ENCODE measurements at places on chromosomes 3 and 15.

GRCh38 chr15:75056036-75056435 lies 32.6 kb downstream of the PPCDC start:
- DNase-seq = no peak

DNA sequence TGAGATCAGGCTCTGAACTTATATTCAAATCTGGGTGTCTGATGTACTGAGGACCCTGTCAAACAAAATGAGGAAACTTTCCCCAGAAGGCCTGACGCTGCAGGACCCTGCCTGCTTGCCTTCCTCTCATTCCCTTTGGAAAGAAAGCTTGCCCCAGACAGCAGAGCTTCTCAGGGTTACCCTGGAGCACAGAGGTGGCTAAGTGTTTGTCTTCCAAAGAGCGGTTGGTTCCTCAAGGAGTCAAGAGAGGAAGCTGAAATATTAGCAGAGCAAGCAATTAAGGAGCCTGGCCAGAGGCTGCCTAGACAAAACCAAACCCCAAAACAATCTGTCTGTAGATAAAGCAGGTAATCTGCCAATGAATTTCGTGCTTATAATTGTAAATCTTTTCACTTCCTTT lies 175.3 kb downstream of the NR1D2 start:
- no peak for DNase-seq

- DNase-seq = no peak
Measured at GRCh38 chr3:178673529-178673928, 137.3 kb downstream of the KCNMB2 start.

DNA sequence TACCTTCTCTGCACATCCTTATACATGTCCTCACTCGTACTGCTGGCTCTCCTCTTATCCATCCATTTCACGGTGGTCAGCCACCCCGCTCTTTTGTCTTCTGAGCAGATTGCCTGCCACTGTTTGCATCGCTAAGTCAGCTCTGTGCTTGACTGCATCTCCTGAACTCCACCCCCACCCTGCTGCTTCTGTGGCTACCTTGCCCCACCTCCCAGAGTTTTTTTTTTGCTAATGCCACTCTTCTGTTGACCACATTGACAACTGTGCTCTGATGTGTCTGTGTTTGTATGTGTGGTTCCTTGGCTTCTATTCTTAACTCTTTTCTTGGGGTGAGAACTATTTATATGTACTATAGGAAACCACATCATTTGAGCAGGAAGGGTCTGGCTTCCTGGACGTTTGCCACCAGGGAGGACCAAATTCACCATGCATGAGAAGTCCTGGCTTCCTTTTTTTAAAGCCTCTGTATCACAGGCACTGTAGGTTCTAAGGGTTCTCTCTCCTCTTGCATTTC lies 12.8 kb upstream of the MTMR10 start:
- no peak for DNase-seq

DNA sequence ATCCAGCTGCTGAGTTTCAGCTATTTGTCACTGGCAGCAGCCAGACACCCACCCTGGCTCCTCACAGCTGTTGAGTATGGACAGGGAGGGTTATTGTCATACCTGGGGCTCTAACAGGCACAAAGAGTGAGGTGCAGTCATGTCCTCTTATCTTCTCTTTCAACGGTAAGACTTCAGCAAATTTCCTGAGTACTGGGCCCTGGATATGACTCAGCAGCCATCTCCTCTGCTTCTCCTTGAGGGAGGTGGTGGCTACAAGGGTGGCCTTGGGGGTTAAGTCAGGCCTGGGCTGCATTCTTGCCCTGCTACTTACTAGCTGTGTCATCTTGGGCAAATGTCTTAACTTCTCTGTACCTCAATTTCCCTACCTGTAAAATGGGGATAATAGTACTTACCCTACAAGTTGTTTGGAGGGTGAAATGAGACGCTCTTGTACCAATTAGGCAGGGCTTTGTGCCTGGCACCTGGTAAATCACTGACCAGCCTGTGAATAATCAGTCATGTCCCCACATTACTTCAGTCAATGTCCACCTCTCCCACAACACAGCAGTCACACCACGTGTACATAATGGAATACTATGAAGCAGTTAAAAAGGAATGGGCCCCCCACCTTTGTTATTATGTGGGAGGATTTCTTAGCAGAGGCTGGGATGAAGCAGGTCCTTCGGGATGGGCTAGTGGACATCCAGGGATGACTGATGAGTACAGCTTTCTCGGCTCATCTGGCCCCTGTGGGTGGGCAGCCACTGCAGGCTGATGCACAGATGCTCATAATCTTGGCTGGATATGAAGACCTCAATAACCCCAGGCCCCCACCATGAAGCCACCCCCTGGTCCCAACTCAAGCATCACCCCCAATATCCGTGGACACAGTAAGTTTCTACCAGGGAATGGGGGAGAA lies 528.8 kb downstream of the SHQ1 start:
- DNase-seq = no peak

GRCh38 chr15:99324082-99324620 lies 72.9 kb downstream of the LRRC28 start:
- no peak for DNase-seq

- no peak for DNase-seq
Measured at GRCh38 chr3:117562000-117562399, 852.4 kb downstream of the TUSC7 start.

Measured in GM12892 (cell line).